ENCODE measurements at places on chromosomes 7 and 10. TPM values are rescaled to one million over a fixed set of nuclear protein-coding genes. Genes with fewer than 3 reads are reported as not detected.
A peak's percentile ranks its signal among the peaks of the same experiment; 100 is the strongest.

Gene HMX2
- total RNA-seq: not detected

GRCh38 chr10:71693377-71693776 is 26.2 kb downstream of the C10orf105 start:
- DNase-seq: no peak

- peak; percentile 81 for DNase-seq
These were observed 1.3 kb downstream of the SEMA3D start for GRCh38 chr7:85185424-85186082.

GRCh38 chr7:154990964-154991540 is 11.9 kb downstream of the PAXIP1 start:
- no peak for DNase-seq

DNA sequence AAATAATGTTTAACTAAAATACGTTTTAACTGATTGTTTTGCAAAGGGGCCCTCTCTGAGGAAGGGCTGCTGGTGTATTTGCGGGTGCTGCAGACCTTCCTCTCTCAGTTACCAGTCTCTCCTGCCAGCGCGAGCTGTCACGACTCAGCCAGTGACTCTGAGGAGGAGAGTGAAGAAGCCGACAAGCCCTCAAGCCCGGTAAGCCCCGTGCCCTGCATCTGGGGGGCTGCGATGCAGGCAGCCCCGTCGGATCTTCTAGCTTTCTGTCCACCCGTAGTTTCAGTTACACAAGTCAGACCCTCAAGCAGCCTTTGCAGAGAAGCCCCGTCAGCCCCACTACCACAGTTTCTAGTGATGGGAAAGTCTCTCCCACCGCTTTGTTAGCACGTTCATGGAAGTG is 45.1 kb downstream of the UBE3C start:
- no peak for DNase-seq

- no peak for DNase-seq
These were observed 17.4 kb upstream of the CBLL1 start for GRCh38 chr7:107726356-107727130.

- DNase-seq: no peak
These were observed 209.6 kb downstream of the PTPRN2 start for GRCh38 chr7:158377800-158378623.

Measured in mammary epithelial cell (primary cell).